Stimulated activated CD8-positive, alpha-beta memory T cell treated with anti-CD3 and anti-CD28 coated beads, Interleukin-4, amount 100 ng/mL, for 1 hour (primary cell): ENCODE measurements at places on chromosomes 1 and 21.

GRCh38 chr1:227885648-227886502 is 61.9 kb downstream of the WNT9A start:
- no peak for DNase-seq

GRCh38 chr1:169550294-169550693 is 36.0 kb downstream of the F5 start:
- DNase-seq: no peak

DNA sequence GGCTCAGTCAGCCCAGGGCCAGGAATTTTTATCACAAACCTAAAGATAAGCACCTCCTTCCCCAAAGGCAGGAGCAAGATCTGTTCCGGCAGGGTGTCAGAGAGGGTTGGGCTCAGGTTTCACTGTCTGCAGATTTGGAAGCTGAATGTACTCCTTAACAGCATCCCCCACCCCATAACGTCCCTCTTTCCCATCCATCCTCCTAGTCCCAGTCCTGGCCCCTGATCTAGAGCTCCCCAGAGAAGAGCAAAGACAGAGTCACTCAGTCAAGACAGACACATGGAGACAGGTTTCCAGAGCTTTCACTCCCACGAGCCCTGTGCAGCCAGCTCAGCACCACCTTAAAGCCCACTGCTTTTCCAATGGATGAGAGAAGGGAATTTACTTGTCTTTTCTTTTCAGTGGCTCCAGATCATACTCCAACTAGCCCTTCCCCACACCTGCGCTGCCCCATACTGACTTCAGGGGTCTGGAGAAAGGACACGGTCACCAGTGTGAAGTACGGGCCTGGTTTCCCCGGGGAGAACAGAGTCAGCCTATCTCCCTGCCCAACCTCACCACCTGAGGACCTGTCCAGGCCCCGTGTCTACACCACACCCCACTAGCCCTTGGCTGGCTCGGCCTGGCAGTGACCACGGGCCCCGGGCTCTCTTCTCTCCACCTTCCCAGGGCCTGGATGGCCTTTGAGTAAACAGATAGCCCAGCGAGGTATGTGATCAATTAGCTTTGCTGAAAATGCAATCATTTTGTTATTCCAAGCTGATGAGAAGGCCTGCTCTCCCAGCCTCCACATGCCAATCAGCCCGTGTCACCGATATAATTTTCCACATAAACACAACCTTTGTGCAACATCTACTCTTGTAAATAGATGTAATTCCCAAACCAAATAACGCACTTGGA is 249.1 kb downstream of the FOXD2 start:
- DNase-seq: no peak

GRCh38 chr1:171596705-171597104 is 25.3 kb upstream of the MYOCOS start:
- DNase-seq: no peak

DNA sequence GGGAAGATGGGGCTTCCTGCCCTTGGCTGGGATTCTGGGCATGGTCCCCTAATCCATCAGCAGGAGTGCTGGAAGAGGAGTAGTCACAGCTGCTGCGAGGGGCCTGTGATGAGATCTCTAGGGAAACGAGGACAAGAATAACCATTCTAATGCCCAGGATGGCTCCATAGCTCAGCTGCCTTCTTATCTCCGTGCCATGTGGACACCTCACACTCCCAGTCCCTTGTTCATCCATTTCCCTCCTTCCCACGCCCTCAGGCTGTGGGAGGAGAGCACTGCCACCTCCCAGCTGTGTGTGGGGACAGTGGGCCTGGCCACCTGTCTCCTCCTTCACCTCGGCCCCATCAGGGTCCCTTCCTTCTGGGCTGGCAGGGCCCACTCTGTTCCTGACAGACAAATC is 16.1 kb upstream of the ETV3 start:
- DNase-seq: no peak

DNA sequence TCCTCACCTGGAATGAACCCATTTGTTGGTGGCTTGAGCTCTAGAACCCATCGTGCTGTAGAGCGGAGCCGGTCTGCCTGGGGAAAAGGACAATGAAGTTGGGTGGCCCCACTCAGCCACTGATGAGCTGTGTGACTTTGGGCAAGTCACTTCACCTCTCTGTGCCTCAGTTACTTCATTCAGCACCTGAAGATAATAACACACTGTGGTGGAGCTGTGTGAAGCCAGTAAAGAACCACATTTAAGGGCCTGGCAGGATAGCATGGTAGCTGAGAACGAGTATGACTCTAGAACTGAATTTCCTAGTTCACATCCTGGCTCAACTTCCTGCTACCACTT is 37.1 kb downstream of the EPHB2 start:
- DNase-seq: no peak

GRCh38 chr1:204335085-204335484 is 24.6 kb downstream of the PLEKHA6 start:
- DNase-seq: no peak

DNA sequence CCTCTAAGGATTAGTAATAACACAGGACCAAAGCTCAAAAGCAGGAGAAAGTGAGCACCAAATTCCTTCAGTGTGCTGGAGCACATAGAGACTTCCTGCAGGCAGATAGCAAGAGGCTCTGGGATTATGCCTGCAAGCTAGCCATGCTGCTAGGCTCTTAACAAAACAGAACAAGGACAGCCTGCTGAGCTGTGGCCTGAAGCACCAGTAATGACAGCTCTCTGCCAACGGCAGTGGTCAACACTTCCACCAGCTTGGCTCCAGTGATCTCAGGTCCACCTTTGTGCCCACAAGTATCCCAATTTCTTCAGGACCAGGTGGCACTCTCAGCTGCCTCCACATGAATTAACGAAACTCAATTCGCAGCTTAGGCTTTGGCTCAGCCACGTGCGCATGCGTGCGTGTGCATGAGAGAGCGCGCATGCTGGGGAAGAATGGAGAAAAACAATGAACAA is 64.2 kb downstream of the SLC45A1 start:
- DNase-seq: no peak

GRCh38 chr1:24702511-24703293 is 42.5 kb upstream of the CLIC4 start:
- DNase-seq: no peak

DNA sequence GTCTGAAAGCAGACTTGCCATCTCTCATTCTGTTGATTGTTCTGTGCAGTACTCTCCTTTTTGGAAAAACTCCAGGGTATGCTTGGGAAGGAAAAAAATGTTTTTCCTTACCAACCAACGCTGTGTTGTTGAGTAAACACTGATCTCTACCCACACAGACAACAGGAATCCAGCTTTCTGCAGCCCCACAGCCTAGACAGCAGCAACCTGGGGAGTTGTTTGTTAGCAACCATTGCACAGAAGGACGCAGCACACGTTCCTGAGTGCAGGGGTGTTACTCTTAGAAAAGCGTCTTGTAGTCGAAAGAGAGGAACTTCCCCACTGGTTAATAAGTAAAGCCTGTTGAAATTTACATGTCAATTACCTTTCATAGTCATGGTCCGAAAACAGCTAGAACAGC is 56.6 kb downstream of the SMYD2 start:
- no peak for DNase-seq

DNA sequence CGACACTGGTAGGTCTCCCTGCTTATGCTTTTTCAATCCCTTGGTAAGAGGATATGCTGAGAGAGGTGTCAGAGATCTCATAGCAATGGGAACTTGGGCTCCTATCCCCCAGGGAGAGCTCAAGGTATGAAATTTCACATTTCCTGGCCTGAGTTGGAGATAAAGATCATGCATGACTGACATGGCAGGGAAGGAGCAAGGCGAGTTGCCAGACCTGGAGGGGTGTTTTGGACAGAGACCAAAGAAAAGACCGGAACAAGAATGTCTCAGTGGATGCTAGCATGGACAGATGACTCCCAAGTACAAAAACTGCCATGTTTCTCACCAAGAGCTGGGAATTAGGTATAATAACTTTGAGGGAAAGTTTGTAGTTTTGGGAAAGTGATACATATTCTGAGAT is 334.1 kb upstream of the B3GALT2 start:
- no peak for DNase-seq

GRCh38 chr1:22806584-22806983 is 95.9 kb downstream of the EPHB2 start:
- no peak for DNase-seq

- no peak for DNase-seq
Measured at GRCh38 chr1:178382372-178382771, 114.4 kb downstream of the CLEC20A start.

DNA sequence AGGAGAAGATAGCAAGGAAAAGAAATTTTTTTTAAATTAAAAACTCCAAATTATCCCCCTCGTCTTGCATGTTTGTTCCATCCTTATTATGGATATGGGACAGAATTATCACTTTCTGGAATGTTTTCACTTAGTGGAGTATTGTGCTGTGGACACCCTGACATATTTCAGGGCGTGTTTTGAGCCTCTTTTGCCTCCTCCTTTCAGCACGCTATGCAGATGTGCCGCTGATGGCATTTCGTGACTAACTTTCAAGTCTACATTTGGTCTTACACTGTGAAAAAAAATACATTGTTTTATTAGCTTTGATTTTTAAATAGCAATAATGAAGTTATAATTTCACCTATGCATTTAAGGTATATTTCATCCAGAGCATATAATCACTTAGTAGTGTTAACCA is 738.7 kb downstream of the LTN1 start:
- DNase-seq: no peak

GRCh38 chr1:239558991-239559390 is 172.6 kb downstream of the CHRM3 start:
- DNase-seq: no peak

DNA sequence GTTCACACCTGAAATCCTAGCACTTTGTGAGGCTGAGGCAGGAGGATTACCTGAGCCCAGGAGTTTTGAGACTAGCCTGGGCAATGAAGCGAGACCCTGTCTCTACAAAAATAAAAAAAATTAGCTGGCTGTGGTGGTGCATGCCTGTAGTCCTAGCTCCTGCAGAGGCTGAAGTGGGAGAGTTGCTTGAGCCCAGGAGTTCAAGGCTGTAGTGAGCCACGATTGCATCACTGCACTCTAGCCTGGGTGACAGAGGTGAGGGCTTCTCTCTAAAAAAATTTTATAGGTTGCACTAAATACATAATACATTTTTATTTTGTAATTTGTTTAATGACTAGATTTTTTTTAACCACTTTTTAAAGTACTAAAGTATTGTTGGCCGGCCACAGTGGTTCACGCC is 6.1 kb downstream of the PARK7 start:
- no peak for DNase-seq

DNA sequence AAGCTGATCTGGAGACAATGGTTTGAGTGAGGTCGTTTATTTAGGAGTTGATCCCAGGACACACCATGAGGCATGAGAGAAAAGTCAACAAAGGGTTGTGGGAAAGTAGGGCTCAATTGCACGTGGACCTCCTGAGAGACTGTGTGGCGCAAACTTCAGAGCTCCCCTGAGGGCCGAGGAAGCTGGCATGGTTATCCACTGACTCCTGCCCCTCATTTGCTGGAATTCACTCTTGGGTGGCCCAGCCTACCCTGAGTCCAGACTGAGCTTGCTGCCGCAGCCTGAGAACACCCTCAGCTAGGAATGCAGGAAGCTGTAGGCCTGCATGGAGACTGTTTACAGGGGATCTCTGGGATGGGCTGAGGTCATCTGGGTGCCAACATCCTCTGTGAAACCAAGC is 301.0 kb downstream of the RWDD3 start:
- DNase-seq: no peak

DNA sequence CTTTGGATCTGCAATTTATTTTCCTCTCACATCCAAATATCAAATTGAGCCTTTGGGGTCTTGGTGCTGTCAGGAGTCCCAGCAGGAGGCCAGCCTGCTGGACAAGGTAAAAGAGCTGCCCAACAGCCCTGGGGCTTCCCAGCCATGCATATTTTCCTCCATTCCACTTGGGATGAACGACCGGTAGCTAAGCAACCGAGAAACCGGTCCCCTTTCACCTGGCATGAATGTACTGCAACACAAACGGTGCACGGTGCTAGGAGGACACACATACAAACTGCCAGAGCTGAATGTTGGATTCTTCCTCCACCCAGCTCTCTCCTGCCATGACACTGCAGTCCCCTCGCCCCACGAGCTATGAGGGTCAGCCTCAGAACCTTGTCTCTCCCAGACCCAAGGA is 42.7 kb downstream of the BCAR3 start:
- no peak for DNase-seq

GRCh38 chr1:166032572-166033371 is 134.0 kb downstream of the FAM78B start:
- no peak for DNase-seq
